Temporal lobe (tissue), 4 donors: ENCODE measurements at places on chromosomes 2 and 18. TPM values are rescaled to one million over a fixed set of nuclear protein-coding genes. Genes with fewer than 3 reads are reported as not detected.

ZDBF2 gene
- 24.6 TPM for total RNA-seq

NYAP2 gene
- total RNA-seq, result 12.5 TPM

GAREM2 gene
- total RNA-seq, result 10.6 TPM

POTEJ gene
- not detected for total RNA-seq
